ENCODE measurements at places on chromosomes 11 and 22.

GRCh38 chr11:120710354-120711131 is 199.0 kb downstream of the GRIK4 start:
- H3K4me3 ChIP-seq, result no peak overlapping the region
- no peaks in the 10 kb centered on the region for H3K4me1 ChIP-seq
- no peaks in the 10 kb centered on the region for H3K36me3 ChIP-seq

DNA sequence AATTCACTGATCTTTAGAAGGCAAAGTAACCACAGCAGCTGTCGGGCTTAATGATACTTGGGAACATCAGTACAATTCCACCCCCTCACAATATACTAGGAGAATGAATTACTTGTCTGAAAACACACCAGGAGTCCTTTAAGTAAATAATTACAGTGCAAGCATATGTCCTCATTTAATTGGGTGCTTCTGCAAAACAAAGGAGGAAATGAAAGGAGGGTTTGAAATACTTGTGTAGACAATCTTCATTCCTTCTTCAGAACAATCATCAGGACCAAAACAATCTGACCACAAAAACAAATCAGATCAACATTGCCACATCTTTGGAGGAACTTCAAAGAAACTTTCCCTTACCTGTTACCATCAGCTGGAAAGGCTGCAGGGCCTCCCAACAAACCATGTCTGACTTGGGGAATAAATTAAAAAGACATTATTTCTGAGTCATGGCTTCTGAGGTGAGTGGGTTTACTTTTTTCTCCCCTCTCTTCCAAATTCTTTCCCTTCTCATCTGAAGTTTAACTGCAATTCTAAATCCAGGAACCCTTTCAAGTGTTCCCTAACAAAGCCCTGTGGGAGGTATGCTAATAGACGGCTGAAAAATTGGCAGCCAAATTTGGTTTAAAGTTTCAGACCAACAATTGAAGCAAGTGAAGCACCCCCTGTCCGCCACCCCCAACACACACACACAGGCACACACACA is 12.5 kb upstream of the CCDC117 start:
- no peaks in the 10 kb centered on the region for H3K27me3 ChIP-seq
- H3K4me3 ChIP-seq, result peak overlapping the region; percentile 37
- peaks cover 18% of the 10 kb centered on the region for H3K4me1 ChIP-seq
- DNase-seq, result peak; percentile 17
- H3K27ac ChIP-seq, result peak overlapping the region; percentile 10

- no peak overlapping the region for H3K4me3 ChIP-seq
- DNase-seq, result no peak
- H3K36me3 ChIP-seq, result no peaks in the 10 kb centered on the region
- H3K4me1 ChIP-seq, result no peaks in the 10 kb centered on the region
- no peak overlapping the region for H3K27ac ChIP-seq
These were observed 368.6 kb downstream of the OPCML start for GRCh38 chr11:133163463-133164419.

GRCh38 chr11:65152122-65152521 is 17.8 kb upstream of the SYVN1 start:
- H3K27me3 ChIP-seq, result no peaks in the 10 kb centered on the region
- DNase-seq, result peak; percentile 22
- H3K27ac ChIP-seq, result no peak overlapping the region
- H3K4me3 ChIP-seq, result no peak overlapping the region

DNA sequence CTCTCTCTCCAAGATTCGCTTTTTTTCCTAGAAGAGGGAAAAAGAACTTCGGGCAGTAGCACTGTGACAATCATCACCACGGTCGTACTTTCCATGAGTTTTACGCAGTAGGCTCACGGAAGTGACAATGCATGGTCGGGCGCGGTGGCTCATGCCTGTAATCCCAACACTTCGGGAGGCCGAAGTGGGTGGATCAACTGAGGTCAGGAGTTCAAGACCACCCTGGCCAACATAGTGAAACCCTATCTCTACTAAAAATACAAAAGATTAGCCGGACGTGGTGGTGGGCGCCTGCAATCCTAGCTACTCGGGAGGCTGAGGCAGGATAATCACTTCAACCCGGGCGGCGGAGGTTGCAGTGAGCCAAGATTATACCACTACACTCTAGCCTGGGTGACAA is 23.4 kb downstream of the GRAP2 start:
- no peak for DNase-seq
- peaks cover 14% of the 10 kb centered on the region for H3K4me1 ChIP-seq

- H3K4me1 ChIP-seq, result peaks cover 34% of the 10 kb centered on the region
- no peak overlapping the region for H3K27ac ChIP-seq
- H3K27me3 ChIP-seq, result peaks cover 23% of the 10 kb centered on the region
- H3K4me3 ChIP-seq, result no peak overlapping the region
- DNase-seq, result peak; percentile 73
- H3K36me3 ChIP-seq, result no peaks in the 10 kb centered on the region
These were observed 1.4 kb upstream of the MAPK11 start for GRCh38 chr22:50271519-50271970.

- H3K4me1 ChIP-seq, result no peaks in the 10 kb centered on the region
- DNase-seq, result no peak
- no peak overlapping the region for H3K4me3 ChIP-seq
- no peaks in the 10 kb centered on the region for H3K27me3 ChIP-seq
- no peaks in the 10 kb centered on the region for H3K36me3 ChIP-seq
These were observed 616.3 kb downstream of the INSC start for GRCh38 chr11:15730995-15731385.

DNA sequence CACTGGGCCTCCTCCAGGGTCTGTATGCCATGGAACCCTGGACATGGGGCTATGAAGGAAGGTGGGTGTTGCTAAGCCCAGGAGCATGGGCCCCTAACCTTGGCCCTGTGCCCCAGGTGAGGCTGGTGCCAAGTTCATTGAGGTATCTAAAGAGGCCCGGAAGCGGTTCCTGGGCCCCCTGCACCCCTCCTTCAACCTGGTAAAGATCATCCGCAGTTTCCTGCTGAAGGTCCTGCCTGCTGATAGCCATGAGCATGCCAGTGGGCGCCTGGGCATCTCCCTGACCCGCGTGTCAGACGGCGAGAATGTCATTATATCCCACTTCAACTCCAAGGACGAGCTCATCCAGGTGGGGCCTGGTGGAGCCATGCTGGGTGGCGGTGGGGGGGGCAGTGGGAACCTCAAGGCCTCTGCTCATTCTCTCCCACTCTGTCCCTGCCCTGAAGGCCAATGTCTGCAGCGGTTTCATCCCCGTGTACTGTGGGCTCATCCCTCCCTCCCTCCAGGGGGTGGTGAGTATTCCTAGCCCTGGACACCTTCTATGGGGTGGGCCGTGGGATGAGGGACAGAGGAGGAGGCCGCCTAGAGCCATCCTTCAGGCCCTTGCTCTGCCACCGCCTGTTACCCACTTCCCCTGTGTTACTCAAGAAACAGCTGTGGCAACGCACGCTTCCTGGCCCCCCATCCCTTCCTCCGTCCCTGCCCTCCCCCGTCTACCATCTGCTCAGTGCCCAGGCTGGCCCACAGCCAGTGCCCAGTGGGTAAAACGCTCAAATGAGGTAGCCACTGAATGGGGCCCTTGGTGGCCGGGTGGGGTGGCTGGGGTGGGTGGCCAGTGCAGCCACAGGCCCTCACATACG is 3.0 kb downstream of the PNPLA2 start:
- H3K4me3 ChIP-seq, result no peak overlapping the region

GRCh38 chr22:39277142-39277607 is 32.4 kb upstream of the PDGFB start:
- DNase-seq, result no peak
- H3K27ac ChIP-seq, result no peak overlapping the region
- H3K27me3 ChIP-seq, result no peaks in the 10 kb centered on the region

GRCh38 chr22:24144778-24145085 is 36.6 kb upstream of the SUSD2 start:
- H3K27me3 ChIP-seq, result no peaks in the 10 kb centered on the region
- no peak overlapping the region for H3K4me3 ChIP-seq
- no peak for DNase-seq
- peaks cover 44% of the 10 kb centered on the region for H3K4me1 ChIP-seq
- H3K36me3 ChIP-seq, result no peaks in the 10 kb centered on the region

- no peaks in the 10 kb centered on the region for H3K36me3 ChIP-seq
- H3K4me1 ChIP-seq, result peaks cover 16% of the 10 kb centered on the region
- H3K27ac ChIP-seq, result no peak overlapping the region
These were observed 1.4 kb downstream of the CDC42BPG start for GRCh38 chr11:64842851-64843685.

DNA sequence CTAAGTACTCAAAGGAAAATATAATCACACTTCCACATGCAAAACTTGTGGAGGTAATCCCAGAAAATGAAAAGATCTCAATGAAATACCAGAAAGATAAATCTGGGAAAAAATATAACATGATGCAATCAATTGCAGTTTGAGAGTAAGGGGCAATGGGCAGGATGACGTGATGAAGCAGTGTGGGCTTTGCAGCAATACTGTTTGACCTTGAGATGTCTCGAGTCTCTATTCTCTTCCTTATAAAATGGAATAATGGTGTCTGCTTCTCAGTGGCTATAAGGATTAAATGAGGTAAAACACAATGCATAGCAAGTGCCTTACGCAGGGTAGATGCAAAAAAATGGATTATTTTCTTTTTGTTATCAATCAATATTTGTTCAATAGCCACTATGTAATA is 447.5 kb downstream of the BUD13 start:
- H3K27ac ChIP-seq, result no peak overlapping the region
- no peaks in the 10 kb centered on the region for H3K36me3 ChIP-seq
- no peak for DNase-seq
- no peaks in the 10 kb centered on the region for H3K27me3 ChIP-seq

GRCh38 chr11:128890543-128891368 is at the start of gene KCNJ5:
KCNJ5 (plus strand) TSS chr11:128891356; CDS start chr11:128911274, 19,918 bp downstream.
- peak; percentile 40 for DNase-seq
- no peaks in the 10 kb centered on the region for H3K36me3 ChIP-seq
- no peak within 1 kb of the TSS for H3K27ac ChIP-seq
- peaks cover 47% of the 10 kb centered on the region for H3K27me3 ChIP-seq

DNA sequence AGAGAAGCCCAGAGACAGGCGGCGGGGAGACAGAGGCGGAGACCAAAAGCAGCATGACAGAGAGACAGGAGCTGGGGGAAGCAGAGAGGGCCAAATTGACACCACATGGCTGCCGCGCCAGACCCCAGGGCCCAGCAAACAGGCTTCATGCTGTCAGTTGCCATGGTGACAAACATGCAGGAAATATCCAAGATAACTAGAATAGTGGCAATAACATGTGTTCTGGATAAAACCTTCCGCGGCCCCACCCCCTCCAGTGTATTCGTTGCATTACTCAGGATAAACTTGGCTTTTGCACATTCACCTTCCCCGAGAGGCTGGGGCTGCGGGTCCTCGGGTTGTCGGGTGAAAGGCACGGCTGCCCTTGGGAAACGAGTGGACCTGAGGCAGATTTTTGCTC is 49.9 kb upstream of the CDON start:
- H3K4me1 ChIP-seq, result no peaks in the 10 kb centered on the region
- no peaks in the 10 kb centered on the region for H3K36me3 ChIP-seq
- no peak overlapping the region for H3K4me3 ChIP-seq

DNA sequence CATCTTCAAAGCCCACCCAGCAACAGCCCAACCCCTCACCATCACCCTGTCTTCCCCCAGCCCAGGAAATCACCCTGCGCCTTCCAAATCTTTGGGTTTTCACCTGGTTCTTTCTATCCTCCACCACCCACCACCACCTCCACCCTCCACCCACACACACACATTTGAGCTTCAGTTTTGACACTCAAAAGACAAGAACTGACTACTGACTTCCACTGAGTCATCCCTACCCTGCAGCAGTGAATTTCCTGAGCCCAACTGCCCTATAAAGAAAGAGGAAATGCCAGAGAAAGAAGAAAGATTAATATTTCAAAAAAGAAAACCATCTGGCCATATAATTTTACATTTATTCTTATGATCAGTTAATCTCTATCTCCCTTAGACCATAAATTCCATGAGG is 137.5 kb downstream of the CHST1 start:
- no peak overlapping the region for H3K27ac ChIP-seq
- H3K4me3 ChIP-seq, result no peak overlapping the region
- H3K4me1 ChIP-seq, result no peaks in the 10 kb centered on the region
- no peaks in the 10 kb centered on the region for H3K36me3 ChIP-seq

DNA sequence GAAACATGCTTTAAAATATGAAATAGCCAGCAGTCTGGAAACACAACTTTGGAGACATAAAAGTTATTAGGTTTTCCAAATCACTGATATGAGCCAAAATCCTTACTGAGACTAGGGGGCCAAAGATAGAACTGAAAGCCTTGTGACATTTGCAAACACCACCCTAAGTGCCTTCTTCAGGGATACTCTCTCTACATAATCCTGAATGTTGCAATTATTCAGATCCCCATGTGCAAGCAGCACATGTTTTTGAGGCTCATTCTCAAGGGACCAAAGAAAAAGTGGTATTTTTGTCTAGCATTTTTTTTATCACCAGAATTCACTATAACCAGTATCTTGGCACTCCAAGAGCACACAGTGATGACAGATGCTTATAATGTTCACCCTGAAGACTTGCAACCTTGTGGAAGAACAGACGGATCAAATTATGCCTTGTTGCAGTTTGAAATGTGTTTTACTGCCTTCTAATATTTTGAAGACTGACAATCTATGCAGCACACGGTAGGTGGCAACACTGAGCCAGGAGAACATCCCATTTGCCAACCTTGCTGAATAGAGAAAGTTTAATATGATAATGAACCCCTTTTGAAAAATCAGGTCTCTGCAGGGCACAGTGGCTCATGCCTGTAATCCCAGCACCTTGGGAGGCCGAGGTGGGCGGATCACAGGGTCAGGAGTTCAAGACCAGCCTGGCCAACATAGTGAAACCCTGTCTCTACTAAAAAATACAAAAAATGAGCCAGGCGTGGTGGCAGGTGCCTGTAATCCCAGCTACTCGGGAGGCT is 78.5 kb downstream of the PLEKHA7 start:
- H3K4me3 ChIP-seq, result no peak overlapping the region
- DNase-seq, result peak; percentile 23

GRCh38 chr11:129148487-129148886 is 43.6 kb downstream of the ARHGAP32 start:
- H3K27ac ChIP-seq, result no peak overlapping the region
- no peak for DNase-seq
- H3K27me3 ChIP-seq, result no peaks in the 10 kb centered on the region

DNA sequence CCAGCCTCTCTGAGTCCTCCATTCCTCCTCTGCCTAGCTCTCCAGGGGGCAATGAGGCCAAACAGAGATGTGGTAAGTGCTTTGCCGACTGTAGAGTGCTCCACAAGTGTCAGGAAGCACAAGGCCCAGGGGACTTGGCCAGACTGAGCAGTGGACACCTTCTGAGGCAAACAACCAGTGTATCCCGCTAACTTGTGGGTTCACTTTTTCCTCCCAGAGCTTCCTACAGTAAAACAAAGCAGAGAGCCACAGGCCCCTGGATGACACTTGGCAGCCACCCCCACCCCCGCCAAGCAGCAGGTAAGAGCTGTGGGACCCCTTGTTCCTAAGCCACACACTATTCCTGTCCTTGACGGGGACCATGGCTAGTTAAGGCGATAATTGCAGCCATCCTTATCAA is 160.9 kb downstream of the CACNA1I start:
- H3K4me1 ChIP-seq, result no peaks in the 10 kb centered on the region
- H3K27ac ChIP-seq, result no peak overlapping the region
- no peak overlapping the region for H3K4me3 ChIP-seq
- DNase-seq, result no peak
- H3K27me3 ChIP-seq, result no peaks in the 10 kb centered on the region
- no peaks in the 10 kb centered on the region for H3K36me3 ChIP-seq

- H3K27me3 ChIP-seq, result no peaks in the 10 kb centered on the region
- DNase-seq, result peak; percentile 75
- no peaks in the 10 kb centered on the region for H3K36me3 ChIP-seq
- peaks cover 11% of the 10 kb centered on the region for H3K4me1 ChIP-seq
These were observed 19.6 kb downstream of the CKAP5 start for GRCh38 chr11:46826310-46827044.

GRCh38 chr22:35478633-35479107 is 62.0 kb upstream of the RASD2 start:
- H3K36me3 ChIP-seq, result no peaks in the 10 kb centered on the region
- H3K27me3 ChIP-seq, result peaks cover 52% of the 10 kb centered on the region
- no peak for DNase-seq
- no peaks in the 10 kb centered on the region for H3K4me1 ChIP-seq
- no peak overlapping the region for H3K4me3 ChIP-seq
- no peak overlapping the region for H3K27ac ChIP-seq
